ENCODE measurements at places on chromosomes 5 and 9. TPM values are rescaled to one million over a fixed set of nuclear protein-coding genes. Genes with fewer than 3 reads are reported as not detected.

DNA sequence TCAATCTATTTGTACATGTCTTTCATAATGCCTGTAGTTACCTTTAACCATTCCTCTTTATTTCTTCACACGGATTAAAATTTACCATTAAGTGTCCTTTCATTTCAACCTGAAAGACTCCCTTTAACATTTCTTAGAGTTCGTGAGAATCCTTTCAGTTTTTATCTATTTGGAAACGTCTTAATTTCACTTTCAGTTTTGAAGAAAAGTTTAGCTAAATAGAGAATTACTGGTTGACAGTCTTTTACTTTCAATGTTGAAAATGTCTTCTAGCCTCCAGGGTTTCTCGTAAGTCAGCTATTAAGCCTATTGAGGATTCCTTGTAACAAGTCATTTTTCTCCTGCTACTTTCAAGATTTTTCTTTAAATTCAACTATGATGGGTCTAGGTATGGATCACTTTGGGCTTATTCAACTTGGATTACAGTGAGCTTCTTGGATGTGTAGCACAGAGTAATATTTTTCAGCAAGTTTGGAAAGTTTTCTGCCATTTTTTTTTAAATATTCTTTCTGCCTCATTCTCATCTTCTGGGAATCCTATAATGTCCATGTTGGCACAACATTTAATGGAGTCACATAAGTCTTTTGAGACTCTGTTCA, 48.5 kb downstream of the RFX3 start:
- DNase-seq, result no peak

DNA sequence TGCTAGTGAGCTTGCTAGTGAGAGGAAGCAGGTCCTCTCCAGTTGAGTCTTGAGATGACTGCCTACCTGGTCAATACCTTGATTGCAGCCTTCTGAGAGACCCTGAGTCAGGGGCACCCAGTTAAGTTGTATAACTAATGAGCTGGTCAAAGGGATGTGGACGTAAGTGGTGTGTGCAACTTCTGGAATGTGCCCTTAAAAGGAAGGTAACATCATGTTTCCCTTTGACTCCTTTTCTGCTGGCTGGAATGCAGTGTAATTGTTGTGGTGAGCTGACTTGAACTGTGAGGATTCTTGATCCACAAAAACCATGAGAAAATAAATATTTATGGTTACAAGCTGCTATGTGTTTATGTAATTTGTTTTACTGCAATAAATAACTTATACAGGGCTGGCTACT, 2.4 kb upstream of the SNX2 start:
- DNase-seq, result no peak

DNA sequence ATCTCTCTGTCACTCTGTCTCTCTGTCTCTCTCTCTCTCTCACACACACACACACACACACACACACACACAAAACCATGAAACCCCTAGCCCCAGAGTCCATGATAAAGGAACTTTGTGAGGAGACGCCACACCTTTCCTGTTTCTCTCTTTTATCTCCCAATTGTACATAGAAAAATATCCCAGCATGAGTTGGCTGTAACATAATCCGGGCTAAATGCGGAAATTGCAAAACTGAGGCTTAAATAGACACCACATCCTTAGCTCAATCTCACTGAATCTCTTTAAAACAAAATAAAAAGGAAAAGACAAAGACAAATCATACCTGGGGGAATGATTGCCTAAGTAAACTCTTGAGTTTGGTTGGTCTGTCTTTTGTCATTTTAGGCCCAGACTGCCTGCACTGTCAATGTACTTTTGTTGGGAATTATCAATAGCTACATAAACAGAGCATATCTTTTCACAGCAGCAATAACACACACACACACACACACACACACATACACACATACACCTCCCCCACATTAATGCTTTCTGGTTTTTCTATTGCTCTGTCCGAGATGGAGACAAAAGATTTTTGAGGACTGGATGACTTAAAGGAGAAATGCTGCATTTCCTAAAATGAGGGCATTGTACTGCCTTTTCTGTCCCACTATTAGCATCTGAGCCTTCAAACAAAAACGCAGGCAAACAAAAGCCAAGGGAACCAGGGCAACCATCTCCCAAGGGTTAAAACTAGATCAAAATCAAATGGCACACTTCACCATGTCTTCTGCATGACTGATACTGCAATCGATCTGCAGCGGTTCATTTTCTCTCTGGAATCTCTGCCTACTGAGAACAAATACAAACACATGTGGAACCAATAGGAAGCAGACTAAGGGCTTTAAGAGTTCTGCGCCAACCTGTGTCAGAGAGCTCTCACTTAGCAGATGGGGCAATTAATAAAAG, 321.5 kb downstream of the NFIB start:
- DNase-seq, result no peak

- no peak for DNase-seq
Observed at GRCh38 chr9:26756881-26757280, 135.7 kb downstream of the CAAP1 start.

DNA sequence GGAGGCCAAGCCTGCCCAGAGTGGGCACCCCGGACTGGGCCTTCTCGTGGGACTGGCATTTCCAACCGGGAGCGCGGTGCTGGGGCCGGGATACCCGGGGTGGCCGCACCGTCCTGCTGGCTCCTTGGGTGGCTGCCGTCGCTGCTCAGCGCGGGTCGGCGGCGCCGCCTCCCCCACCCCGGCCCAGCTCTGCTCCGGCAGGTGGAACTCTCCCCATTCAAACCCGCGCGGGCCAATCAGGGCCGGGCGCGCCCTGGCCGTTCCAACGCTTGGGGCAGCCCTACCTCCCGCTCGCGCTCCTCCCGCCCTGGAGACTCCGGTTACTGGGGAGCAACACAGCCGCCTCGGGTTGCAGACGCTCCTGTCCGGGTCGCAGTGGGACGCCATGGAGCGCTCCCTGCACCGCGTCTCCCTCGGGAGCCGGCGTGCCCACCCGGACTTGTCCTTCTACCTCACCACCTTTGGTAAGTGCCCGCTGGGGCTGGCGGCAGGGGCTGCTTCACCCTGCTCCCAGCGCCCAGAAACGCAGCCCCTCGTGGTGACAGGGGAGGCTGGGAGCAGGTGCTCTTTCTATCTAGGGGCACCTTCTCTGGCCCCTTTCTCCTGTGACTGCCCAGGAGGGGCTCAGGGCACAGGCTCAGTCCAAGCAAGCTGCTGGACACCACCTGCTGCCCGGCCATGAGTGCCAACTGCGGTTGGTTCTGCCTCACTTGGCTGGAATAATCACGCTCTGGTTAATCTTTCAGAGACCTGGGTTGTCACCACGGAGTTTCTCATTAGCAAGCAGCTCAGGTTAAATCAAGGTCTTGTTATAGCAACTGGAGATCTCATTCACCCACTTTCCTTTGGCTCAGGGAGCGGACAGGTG, at the start of gene RGS3:
Gene RGS3 (plus strand): TSS at position 310 of the 868 bp plus-strand sequence. CDS start 76 bp downstream, at position 386.
- DNase-seq, result peak; percentile 63

- no peak for DNase-seq
Observed at GRCh38 chr9:2603621-2604020, 18.0 kb upstream of the VLDLR start.

- DNase-seq, result no peak
Observed at GRCh38 chr5:5092149-5092548, 48.0 kb upstream of the ADAMTS16 start.

- no peak for DNase-seq
Observed at GRCh38 chr5:95304711-95305110, 19.8 kb upstream of the MCTP1 start.

GRCh38 chr5:72427488-72428437, 79.4 kb downstream of the ZNF366 start:
- DNase-seq, result peak; percentile 57

GRCh38 chr5:150392680-150393079, 20.0 kb downstream of the CD74 start:
- no peak for DNase-seq

GRCh38 chr9:20358207-20358606, 264.1 kb downstream of the MLLT3 start:
- DNase-seq, result no peak

DNA sequence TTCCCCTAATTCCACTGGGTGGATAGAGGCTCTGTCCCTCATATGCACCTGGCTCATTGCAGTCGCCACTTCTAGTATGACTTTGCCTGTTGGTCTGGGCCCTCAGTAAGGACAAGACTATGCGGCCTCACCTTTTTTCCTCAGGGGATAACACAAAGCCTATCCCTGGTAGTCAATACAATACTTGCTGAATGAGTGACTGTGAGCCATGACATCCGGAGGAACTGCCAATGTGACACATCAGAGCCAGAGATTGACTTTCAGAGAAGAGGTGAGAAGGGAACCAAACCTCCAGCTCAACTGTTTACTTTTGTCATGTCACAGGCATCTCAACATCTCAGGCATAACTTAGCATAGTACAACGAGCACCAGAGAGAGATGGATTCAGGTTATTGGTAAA, 371.3 kb downstream of the DMRT2 start:
- DNase-seq, result no peak

DNA sequence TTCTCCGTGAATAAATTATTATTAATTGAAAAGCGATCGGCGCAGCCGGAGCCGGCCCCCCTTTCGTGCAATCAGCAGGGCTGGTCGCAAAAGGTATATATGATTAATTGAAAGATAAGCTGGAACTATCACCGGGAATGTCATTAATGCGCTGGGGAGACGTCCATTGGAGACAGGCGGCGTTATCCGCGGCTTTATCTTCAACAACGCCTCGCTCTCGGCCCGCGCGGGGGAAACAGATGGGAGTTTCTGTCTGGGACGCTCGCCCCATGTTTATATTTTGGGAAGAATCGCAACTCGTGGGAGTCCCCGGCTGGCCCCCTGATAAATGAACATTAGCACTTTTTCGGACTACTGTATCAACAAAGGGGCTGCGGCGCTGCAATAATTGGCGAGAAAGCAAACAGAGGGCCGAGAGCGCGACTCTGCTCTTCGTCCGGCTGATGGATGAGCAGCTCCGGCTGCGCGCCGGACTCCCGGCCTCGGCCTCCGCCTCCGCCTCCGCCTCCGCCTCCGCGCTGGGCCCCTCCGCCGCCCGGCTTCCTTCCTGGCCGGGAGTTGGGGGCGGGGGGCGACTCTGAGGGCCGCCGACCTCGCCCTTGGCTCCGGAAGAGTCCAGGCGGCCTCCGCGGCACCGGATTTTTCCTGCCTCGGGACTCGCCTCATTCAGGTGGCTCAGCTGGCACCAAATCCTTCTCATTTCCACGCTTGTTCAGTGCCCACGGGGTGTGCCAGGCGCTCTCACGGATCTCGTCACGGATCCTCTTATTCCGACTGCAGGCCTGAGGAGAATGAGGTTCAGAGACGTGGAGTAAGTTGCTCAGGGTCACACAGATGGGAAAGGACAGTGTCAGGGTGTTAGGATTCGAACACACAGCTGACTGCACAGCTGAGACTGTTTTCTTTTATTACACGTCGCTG, 3.6 kb upstream of the NKX2-5 start:
- no peak for DNase-seq

GRCh38 chr5:14664270-14665100, at the start of gene OTULIN:
Gene OTULIN (plus strand): TSS chr5:14664718. CDS start chr5:14664826, 108 bp downstream.
- DNase-seq, result peak; percentile 93

GRCh38 chr9:90428517-90428916, 214.1 kb downstream of the DIRAS2 start:
- DNase-seq, result no peak

DNA sequence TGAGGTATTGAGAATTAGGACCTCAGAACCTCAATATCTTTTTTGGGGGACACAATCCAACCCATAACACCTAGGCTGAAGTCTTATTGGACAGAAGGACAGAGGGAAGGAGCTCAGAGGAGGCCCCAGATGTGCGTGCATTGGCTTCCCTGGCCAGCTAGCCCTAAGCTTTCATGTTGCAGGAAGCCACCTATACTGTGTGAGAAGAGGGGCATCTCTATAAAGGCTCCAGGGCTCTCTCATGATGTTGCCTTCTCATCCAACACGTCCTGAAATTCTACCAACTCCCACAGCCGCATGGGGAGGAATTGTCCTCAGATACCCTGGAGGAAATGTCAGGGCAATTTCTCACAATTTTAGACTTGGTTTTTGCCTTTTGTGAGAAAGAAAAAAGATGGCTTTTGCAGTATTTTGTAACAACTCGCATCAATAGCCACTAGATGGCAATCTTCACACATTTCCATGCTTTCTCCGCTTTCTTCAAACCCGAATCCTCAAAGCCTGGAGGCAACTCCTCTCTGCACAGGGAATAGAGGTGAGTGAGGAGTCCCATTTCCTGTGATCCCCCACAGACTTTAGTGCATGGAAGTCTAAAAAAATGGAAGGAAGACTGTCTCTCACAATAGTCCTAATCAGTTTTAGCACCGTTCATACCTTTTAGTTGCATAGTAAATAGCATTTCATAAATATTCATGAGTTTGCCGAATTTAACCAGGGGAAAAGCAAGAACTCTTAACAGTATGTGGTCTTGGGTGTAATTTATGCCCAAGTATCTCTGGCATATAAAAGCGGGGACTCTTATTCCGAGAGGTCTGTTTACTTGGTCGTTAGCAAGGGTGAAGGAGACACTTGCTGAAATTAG, 7.4 kb upstream of the PPP3R2 start:
- DNase-seq, result no peak

F2RL2 gene
- total RNA-seq, result 1.5 TPM

MCC gene
- 33.3 TPM for total RNA-seq

RECK gene
- 5.1 TPM for total RNA-seq

GPR151 gene
- not detected for total RNA-seq

SPATA31A3 gene
- not detected for total RNA-seq

SLC34A1 gene
- total RNA-seq, result not detected

All from heart right ventricle (tissue), 16 donors.